H9 (cell line): ENCODE measurements at places on chromosomes 5 and 9.

- no peak for DNase-seq
Measured at GRCh38 chr5:176864755-176865154, 34.4 kb downstream of the HK3 start.

GRCh38 chr9:121751686-121752445, 100.4 kb downstream of the DAB2IP start:
- DNase-seq: no peak

GRCh38 chr5:180990882-180991242, 2.2 kb downstream of the BTNL3 start:
- no peak for DNase-seq

- DNase-seq: no peak
Measured at GRCh38 chr5:142959683-142960657, 189.8 kb downstream of the ARHGAP26 start.

GRCh38 chr5:133763744-133764143, 151.4 kb upstream of the FSTL4 start:
- DNase-seq: peak; percentile 19

GRCh38 chr5:179126506-179126991, 66.4 kb downstream of the ZNF354C start:
- DNase-seq: peak; percentile 15

DNA sequence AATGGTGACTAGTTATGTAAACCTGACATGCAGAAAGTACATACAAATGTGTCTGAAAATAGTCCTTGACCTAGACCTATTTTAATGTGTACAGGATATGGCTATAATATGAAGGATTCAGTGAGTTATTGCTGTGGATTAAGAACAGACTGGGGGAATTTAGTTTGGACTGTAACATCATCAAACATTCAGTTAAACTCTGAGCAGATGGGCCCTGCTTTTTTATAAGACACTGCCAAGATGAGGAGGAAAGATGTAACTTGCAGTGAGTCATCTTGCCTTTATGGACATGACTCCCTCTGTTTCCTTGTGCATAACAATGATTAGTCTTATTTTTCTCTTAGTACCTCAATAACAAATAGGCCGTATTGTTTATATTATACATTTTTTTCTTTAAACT, 12.2 kb downstream of the PPP3R2 start:
- no peak for DNase-seq

DNA sequence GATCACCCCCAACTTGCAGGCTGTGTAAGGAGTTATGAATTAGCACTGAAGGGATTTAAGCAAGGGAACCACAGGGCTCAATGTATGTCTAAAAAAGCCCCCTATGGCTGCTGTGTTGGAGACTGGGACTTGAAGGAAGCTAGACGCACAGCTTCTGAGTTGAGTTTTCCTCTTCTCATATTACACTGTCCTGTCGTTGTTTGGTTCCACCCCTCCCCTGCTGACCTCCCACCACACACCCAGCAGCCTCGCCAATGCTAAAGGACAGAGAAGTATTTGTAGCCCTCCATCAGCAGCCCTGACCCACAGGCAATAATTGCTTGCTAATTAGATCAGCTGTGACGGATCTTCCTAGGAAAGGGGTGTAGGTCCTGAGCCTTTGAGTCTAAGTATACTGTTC, 15.1 kb upstream of the CARTPT start:
- peak; percentile 38 for DNase-seq

- DNase-seq: no peak
Measured at GRCh38 chr5:92635001-92635461, 946.0 kb downstream of the NR2F1-AS1 start.

DNA sequence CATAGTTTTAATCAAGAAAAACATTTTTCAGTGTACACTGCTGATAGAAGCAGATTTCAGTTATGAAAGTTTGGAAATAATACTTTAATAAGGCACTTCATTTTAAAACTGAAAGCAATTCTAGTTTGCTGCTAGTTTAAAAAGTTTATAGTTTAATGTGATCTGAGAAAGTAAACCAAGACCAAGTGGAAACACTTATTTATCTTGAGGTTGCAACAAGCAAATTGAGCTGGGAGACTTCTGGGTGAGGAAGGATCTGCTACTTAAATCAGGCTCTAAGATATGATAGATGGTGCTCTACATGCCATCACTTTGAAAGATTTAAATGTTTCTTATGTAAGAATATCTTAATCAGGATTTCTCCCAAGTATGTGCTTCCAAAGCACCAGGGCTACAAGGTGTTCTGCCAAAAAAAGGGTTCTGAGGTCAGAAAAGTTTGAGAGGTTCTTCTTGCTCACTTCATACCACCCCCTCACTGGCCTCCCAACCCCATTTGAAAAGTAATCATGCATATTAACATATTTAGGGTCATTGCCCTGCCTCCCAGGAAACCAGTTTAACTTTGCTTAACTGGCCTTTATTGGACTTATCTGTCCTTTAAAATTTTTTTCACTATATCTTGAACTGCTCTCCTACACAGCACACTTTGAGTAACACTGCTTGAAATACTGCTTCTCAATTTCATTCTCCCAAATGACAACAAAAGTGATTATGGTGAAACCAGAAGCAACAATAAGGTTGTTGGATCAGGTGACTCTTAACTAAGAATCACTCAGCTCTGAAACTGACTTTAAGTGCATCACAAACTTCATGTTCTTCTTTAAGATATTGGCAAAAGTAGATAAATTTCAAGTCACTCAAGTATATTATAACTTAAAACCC, 15.5 kb downstream of the SLC44A1 start:
- DNase-seq: no peak

GRCh38 chr5:675111-675870, 17.9 kb downstream of the TPPP start:
- DNase-seq: peak; percentile 24

DNA sequence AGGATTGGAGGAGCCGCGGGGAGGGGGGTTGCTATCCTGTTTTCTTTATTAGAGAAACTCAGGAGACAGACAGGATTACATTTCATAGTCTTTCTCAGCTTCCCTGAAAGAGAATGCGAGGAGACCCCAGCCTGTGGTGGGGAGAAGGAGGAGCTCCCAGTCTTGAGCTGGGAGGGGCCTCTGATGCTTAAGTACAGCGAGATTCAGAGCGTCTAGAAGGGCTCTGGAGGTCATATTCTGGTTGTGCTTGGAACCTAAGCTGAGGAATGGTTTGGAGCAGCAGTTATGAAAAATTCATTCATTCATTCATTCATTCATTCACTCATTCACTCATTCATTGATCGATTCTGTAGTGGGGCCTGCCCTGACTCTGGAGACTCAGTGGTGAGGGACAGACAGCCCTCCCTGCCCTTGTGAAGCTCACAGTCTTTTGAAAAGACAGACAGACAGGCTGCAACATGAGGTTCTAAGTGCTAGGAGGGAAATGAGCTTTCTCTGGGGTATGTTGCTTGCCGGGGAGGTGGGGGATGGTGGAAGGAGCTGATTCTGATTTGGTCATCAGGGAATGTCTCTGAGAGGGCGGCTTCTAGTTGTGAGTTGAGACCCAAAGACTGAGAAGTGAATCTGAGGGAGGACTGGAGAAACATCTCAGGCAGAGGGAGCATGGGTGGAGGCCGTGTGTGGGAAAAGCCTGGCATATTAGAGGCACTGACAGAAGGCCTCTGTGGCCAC, 2.5 kb upstream of the SPRY4 start:
- DNase-seq: peak; percentile 52

GRCh38 chr9:30039712-30040111, 2344.7 kb upstream of the ACO1 start:
- no peak for DNase-seq

GRCh38 chr5:113017881-113018635, 41.5 kb downstream of the DCP2 start:
- no peak for DNase-seq

GRCh38 chr9:2469681-2470221, 151.8 kb upstream of the VLDLR start:
- DNase-seq: peak; percentile 46

GRCh38 chr5:175461370-175461769, 17.0 kb upstream of the SFXN1 start:
- DNase-seq: no peak

GRCh38 chr5:178564811-178565550, 25.2 kb downstream of the COL23A1 start:
- DNase-seq: no peak

DNA sequence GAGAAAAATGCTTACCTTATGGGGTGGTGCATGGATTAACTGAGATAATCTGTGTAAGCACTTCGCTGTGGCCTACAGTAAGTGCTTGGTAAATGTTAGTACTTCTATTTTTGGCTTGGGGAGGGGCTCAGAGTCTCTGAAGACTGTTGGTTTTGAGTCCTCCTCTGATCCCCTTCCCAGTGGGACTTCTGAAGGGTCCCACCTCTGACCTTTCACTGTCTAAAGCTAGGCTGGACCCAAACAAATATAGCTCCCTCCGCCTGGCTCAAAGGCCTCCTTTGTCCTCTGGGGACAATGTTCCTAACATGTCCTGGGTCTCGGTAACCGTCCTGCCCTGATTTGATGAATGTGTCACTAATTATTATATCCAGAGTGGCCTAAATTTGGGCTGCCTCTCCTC, 34.8 kb downstream of the CAMK2A start:
- no peak for DNase-seq

- DNase-seq: peak; percentile 59
Measured at GRCh38 chr5:16713386-16713928, 96.7 kb upstream of the RETREG1 start.

GRCh38 chr9:129460323-129461261, 160.3 kb downstream of the C9orf50 start:
- DNase-seq: peak; percentile 92

DNA sequence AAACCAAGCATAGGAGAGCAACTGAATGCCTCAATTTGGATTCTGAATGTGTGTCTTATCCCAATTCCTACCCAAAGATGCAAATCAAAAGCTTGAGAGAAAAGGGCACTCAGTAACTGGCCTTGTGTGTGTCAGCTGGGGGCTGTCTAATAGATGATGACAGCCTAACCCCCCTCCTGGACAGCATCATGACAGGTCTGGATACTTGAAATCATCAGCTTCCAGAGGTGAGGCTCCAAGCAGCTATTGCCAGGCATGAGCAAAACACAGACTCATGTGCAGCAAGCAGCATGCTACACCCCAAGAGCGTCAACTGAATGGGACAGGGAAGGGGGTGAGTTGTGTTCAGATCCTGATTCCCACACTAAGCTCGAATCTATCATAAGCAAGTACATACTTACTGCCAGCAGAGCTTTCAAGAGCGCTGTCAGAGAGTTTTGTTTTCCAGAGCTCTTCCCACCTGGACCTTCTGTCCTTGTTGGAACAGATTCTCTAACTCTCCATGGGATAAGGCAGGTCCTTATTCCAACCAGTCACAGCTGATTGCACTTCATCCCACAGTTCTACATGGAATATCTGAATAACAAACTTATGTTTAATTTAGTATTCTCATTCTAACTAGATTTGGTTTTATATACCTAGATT, 467.5 kb downstream of the DTWD2 start:
- DNase-seq: no peak

DNA sequence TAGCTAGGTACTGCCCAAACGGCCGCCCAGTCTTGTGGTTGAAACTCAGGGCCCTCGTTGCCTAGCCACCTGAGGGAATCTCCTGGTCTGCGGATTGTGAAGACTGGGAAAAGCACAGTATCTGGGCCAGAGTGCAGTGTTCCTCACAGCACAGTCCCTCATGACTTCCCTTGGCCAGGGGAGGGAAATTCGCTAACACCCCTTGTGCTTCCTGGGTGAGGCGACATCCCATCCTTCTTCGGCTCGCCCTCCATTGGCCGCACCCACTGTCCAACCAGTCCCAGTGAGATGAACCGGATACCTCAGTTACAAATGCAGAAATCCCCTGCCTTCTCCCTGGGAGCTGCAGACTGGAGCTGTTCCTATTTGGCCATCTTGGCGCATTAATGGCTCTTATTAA, 250.5 kb downstream of the FER start:
- no peak for DNase-seq

DNA sequence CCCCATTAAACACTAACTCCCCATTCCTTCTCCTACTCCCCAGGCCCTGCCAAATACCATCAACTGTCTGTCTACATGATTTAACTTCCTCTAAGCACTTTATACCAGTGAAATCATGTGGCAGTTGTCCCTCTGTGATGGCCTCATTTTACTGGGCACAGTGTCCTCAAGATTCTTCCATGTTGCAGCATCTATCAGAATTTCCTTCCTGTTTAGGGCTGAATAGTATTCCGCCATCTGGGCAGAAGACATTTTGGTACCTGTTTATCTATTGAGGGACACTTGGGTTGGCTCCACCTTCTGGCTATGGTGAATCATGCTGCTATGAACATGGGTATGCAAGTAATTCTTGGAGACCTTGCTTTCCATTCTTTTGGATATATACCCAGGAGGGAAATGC, 59.4 kb upstream of the IRX4 start:
- DNase-seq: no peak

DNA sequence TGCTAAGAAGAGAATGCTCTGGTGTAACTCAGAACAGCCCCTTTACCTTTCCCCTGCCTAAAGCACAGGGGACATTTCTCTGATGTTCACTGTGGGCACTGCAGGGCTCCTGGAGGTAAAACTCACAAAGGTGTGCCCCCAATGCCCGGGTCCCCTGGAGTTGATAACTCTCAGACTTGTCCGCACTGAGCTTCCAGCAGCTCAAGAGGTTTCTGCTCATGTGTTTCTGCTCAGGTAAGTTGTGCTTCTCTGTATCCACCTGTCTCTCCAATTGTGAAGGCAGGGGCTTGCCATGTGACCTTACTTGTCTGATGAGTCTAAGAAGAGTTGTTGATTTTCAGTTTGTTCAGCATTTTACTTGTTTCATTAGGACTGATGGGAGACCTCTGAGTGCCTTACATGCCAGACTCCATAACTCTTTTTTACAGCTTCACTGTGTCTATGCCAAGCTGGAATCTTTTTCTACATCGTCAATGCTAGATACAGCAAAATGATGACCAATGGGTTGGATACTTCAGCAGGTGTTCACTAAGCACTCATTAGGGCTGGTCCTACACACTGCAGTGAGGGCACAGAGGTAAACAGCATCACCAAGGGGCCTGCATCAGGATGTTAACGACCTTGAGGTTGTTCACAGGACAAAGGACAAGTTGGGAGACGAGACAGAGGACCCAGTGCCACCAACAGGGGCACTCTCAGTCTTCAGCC, 56.4 kb downstream of the MRPL36 start:
- no peak for DNase-seq

DNA sequence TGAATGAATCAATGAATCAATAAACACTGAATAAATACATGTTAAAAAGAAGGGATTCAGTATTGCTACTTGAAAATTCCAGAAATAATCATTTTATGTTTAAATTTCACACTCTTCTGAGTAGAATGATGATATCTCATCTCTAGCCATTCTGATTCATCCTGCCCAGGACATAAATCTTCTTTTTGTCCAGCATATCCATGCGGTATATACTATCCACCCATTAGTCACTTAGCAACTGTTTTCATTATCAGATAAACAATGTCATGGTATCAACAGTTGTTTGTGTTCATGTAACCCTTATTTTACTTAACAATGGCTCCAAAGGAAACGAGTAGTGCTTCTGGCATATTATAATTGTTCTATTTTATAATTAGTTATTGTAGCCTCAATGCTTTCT, 432.4 kb upstream of the SMC2 start:
- DNase-seq: no peak

GRCh38 chr9:75088646-75089372, 495 bp downstream of the OSTF1 start:
- peak; percentile 39 for DNase-seq
